ENCODE measurements at places on chromosomes 1 and 21.
A peak's percentile ranks its signal among the peaks of the same experiment; 100 is the strongest.

- no peak for DNase-seq
Measured at GRCh38 chr1:54460861-54461387, 54.7 kb upstream of the SSBP3 start.

DNA sequence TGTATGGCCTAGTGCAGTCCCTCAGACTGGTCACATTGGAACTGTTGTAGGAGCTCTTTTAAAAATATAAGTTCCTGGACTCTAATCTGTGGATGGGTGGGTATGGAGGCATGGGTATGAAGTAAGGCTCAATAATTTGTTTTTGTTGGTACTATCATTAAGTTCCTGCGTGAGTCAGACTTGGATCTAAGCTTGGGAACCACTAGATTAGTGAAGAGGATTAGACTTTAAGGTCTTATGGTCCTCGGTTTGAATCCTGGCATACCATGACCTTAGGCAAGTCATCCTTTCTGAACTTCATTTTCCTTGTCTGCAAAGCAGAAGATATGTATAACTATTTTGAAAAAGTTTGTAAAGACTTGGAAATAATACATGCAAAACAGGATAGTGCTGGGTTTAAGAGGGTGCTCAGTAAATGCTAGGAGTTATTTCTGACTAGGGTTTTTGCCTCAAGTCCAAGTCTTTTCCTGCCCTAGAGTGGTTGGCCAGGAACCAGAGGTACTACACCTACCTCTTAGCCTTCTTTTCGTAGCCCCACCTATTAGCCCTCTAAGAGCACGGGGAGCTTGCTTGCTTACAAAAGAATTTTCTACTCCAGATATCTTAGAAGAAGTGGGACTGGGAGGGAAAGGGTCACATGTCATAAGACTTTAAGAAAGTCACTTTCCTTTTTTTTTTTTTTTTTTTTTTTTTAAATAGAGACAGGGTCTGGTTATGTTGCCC, 38.6 kb upstream of the METTL18 start:
- DNase-seq = no peak

- DNase-seq = peak; percentile 31
Measured at GRCh38 chr1:12658531-12659453, 14.9 kb downstream of the AADACL4 start.

- DNase-seq = no peak
Measured at GRCh38 chr1:212749821-212750535, 41.6 kb downstream of the NSL1 start.

DNA sequence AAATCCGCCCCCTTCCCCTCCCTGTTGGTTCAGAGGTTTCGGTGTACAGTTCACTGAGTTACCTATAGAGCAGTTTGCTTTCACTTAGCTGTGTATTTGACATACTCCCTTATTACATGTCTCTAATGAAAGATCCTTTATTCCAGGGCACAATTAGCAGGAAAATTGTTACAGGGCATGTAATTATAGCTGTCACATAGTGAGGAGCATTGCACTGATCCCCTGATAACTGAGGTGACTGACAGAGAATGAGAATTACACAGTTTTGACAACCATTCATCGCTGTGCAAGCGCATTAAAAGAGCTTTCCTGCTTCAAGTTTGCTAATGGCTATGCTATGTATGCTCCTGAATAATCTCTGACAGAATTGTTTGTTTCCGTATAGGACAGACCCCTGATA, 26.9 kb downstream of the DAP3 start:
- DNase-seq = no peak

- DNase-seq = no peak
Measured at GRCh38 chr1:29991025-29991424, 732.4 kb downstream of the MATN1 start.

- no peak for DNase-seq
Measured at GRCh38 chr1:152044386-152044785, 7.6 kb upstream of the S100A11 start.

DNA sequence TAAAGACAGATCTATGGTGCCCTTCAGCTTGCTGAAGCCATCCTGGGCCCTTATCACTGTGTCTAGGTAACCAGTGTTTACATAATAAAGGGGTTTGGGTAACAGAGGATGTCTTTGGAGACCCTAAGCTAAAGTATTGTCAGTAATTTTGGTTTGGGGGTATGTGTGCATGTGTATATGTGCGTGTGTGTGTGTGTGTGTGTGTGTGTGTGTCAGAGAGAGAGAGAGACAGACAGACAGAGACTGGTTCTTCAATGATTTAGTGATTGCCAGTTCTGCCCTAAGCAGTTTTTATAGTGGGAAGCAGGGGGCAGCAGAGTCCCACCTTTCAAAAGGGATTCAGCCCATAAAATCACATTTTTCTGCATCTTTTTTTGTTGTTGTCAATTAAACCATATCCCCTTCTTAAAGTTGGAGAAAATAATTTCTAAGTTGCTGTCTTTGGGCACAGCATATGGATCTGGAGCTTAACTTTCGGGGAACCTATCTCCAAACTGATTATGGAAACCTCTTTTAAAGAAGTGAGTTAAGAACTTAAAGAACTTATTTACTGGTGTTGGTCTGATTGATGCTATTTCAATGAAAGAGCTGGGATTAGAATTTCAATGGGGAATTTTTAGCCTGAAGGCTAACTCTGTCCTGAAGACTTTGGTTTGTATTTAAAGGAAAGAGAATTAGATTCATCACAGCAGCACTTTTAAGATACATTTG, 51.1 kb downstream of the ZNF326 start:
- peak; percentile 2 for DNase-seq

- peak; percentile 95 for DNase-seq
Measured at GRCh38 chr1:27011058-27011764, 1.4 kb downstream of the TENT5B start.

DNA sequence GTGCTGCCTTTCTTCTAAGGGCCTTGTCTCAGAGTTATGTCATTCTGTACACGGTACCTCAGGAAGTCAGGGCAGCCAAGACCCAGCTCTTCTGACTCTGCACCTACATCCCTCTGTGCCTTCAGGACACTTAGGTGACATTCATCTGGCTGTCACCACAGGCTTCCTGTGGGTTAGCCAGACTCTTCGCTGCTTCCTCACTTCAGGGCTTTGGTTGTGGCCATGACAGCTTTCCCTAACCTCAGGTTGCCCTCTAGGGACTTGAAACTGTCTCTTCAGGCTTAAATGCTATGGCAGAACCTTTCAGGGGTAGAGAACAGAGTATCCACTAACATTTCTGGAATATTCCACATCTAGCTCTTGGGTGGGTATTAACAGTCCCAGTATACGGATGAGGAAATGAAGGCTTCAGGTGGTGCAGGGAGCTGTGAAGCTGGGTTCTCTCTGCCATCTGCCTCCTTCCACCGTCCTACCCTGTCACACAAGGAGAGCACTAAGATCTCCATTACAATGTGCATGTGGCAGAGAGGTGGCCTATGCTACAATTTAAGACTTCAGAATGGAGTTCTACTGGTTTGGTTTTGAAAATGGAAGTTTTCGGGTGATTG, 9.9 kb downstream of the TSSK3 start:
- DNase-seq = no peak

GRCh38 chr1:12088607-12089006, 25.5 kb downstream of the TNFRSF8 start:
- DNase-seq = no peak

DNA sequence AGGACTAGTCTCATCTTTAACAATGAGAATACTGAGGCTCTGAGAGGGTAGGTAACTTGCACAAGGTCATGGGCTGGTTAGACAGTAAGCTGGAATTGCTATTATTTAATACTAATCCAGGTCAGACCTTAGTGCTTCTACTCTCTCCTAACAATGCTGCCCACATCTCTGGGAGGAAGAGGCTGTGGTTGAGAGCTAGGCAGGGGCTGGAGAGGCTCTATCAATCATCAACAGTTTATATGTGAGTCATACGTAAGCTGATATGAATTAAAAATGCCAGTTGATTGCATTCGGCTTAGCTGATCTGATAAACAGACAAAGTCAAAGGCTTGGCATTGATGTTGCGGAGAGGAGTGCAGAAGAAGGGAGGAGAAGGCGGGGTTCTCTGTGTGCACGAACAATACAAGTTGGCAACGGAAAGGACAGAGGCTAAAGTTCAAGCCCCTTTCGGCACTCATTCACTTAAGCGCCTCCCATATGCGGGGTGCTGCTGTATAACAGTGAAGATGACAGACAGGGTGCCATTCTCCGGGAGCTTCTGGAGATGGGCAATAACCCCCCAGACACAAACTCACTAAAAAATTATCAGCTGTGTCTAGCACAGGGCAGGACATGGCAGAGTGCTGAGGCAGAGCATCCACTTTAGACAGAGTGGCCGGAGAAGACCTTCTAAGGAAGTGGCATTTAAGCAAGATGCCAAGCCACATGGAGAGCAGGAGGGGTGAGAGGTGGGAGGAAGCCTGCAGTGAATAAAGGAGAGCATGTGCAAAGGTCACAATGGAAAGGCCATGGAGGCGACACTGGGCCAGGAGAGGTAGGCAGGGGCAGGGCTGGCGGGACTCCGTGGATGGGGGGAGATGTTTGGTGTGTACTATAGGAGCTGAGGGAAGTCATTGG, 195.2 kb downstream of the ZSCAN20 start:
- DNase-seq = no peak

GRCh38 chr1:170707959-170708655, 44.2 kb downstream of the PRRX1 start:
- DNase-seq = peak; percentile 95

DNA sequence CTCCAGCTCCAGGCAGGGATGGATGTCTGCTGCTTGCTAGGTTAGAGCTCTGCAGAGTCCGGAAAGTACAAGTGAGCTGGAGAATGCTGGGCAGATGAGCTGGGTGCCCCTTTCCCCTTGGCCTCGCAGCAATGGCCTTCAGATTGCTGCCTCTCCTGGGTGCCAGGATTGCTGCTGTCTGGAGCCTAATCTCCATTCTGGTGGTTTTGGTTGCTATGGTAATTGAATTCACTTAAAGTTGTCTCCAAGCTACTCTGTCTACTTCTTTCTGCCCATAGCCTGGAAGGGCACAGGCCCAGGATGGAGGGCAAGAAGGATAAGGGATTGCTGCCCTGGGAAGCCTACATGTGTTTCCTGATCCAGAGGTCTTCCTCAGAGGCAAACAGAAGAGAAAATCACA, 14.6 kb upstream of the KCND3 start:
- DNase-seq = no peak

- no peak for DNase-seq
Measured at GRCh38 chr1:19414515-19415121, 70.7 kb downstream of the CAPZB start.

DNA sequence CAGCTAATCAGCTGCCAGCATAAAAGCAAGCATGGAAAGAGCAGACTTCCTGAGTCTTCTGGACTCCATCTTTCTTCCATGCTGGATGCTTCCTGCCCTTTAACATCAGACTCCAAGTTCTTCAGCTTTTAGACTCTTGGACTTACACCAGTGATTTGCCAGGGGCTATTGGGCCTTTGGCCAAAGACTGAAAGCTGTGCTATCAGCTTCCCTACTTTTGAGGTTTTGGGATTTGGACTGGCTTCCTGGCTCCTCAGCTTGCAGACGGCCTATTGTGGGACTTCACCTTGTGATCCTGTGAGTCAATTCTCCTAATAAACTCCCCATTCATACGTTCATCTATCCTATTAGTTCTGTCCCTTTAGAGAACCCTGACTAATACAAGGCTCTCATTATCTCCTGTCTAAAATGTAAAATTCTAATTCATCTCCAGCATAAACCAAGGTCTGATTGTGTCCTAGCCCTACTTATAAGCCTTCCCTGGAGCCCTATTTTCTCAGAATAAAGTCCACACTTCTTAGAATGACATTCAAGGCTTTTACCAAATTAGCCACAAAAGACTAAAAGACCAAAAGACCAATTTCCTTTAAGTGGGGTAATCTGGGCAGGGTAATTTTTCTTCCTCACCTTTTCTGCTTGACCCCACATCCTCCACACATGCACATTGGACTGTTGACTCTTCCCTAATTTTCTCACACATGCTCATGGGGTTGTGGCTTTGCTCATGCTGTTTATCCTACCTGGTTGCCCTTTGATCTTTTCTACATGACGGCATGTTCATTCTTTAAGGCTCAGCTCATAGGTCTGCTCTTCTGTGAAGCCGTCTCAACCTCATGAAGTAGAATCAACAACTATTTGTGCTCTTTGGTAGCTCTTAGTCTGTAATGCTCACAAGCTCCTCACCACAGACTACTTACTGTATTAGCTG, 18.1 kb upstream of the ENAH start:
- DNase-seq = no peak

DNA sequence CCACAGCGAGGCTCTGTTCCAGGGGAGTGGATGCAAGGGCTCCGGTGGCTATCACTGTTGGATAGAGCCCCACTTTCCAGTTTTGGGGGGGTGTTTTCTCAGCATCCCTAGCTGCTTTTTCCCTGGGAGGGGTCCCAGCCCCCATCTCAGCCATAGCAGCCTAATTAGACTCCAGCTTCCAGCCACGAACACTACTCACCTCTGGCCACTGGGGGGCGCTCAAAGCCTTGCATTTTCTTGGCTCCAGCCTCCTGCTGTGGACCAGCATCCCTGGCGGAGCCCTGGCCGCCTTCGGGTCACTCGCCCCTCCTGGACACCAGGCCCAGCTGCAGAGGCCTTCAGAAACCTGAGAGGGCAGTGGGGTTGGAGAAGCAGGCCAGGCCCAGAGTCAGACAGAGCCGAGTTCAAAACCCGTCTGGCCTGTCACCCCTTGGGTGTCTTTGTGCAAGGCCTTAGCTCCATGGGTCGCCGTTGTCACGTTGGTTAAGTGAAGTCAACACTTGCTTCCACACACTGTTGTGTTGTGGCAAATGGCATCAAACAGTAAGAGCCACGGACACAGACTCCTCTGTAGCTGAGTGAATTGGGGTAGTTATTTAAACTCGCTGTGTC, 93.5 kb upstream of the ACTL8 start:
- DNase-seq = no peak

GRCh38 chr1:208542309-208542708, 298.1 kb upstream of the PLXNA2 start:
- no peak for DNase-seq

GRCh38 chr1:67855444-67855843, 22.2 kb upstream of the GNG12 start:
- DNase-seq = no peak

DNA sequence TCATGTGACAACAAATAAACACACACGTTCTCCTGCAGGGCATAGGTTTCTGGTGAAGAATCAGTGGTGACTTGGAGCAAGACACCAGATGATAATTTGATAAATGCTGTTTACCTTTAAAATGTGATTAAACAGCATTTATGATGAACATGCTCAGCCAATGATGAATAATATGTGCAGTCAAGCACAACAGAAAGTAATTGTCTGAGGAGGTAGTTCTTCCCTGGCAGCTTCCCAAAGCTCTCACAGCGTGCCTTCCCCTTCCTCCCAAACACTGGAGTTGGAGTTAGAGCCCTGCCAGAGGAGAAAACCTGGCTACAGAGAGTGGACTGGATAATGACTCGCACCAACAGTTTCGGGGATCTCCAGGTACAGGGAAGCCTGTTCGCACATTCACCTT, 463.5 kb downstream of the SMYD3 start:
- no peak for DNase-seq

DNA sequence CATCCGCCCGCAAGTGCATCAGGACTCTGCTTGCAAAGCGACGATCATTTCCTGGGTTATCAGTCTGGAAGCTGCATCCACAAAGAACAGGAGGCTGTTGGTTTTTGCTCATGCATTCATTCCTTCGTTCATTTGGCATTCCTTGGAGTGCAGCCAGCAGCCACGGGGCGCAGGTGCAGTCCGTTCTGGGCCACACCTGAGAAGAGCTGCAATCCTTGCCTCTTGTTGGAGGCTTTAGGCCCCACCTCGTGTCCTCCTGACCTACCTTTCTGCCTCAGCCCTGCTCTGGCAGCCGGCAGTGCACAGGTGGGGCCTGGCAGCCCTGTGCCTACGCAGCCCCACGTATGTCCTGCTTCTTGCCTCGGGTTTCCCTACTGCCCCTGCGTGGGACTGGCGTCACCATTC, 19.6 kb upstream of the C2CD2 start:
- no peak for DNase-seq

- no peak for DNase-seq
Measured at GRCh38 chr1:40763742-40764532, 19.6 kb upstream of the KCNQ4 start.

GRCh38 chr1:117388328-117388727, 21.1 kb downstream of the MAN1A2 start:
- no peak for DNase-seq

Data from retinal pigment epithelial cell (primary cell).